ENCODE measurements at places on chromosomes 7 and 10. TPM values are rescaled to one million over a fixed set of nuclear protein-coding genes. Genes with fewer than 3 reads are reported as not detected.

- no peaks in the 10 kb centered on the region for H3K4me1 ChIP-seq
- DNase-seq, result no peak
- H3K4me3 ChIP-seq, result no peak overlapping the region
- H3K36me3 ChIP-seq, result no peaks in the 10 kb centered on the region
Observed at GRCh38 chr7:107446531-107446930, 23.3 kb upstream of the GPR22 start.

DNA sequence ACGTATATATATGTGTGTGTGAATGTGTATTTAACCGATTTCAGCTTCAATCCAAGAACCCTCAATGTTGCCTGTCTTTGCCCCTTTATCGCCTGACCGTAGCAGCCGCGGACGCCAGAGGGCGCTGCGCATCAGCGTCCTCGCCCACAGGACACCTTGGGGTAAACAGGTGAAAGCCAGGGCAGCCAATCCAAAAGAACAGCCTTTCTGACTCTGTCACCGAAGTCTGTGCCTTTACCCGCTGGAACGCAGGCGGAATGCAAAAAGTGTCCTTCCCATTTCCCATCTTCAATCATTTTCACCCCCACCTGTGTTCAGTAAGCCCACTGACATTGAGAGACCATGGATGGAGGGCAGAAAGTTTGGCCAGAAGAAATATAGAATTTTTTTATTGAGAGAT is 3.6 kb downstream of the NXPH1 start:
- peaks cover 9% of the 10 kb centered on the region for H3K4me1 ChIP-seq
- DNase-seq, result peak; percentile 24
- no peak overlapping the region for H3K4me3 ChIP-seq

GRCh38 chr7:36232971-36233550 is 80.0 kb downstream of the EEPD1 start:
- H3K27me3 ChIP-seq, result no peaks in the 10 kb centered on the region
- H3K4me3 ChIP-seq, result no peak overlapping the region
- H3K4me1 ChIP-seq, result no peaks in the 10 kb centered on the region
- no peak for DNase-seq

DNA sequence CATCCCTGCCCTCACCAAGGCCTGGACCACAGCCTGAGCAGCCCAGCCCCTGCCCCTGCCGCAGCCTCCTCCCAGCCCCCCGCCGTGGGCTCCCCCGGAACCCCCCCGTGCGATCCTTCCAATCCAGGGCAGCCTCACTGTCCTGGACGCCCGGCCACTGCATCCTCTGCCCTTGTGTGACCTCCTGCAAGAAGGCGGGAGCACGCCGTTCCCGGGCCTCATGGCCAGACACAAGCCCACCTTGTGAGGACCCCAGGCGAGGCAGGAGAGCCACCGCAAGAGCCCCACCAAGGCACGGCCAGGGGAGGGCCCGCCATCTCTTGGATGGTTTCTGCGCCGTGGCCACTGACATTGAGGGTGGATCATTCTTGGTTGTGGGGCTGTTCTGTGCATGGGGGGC is 7.8 kb upstream of the LFNG start:
- no peaks in the 10 kb centered on the region for H3K36me3 ChIP-seq
- no peak overlapping the region for H3K4me3 ChIP-seq
- H3K27ac ChIP-seq, result peak overlapping the region; percentile 73

DNA sequence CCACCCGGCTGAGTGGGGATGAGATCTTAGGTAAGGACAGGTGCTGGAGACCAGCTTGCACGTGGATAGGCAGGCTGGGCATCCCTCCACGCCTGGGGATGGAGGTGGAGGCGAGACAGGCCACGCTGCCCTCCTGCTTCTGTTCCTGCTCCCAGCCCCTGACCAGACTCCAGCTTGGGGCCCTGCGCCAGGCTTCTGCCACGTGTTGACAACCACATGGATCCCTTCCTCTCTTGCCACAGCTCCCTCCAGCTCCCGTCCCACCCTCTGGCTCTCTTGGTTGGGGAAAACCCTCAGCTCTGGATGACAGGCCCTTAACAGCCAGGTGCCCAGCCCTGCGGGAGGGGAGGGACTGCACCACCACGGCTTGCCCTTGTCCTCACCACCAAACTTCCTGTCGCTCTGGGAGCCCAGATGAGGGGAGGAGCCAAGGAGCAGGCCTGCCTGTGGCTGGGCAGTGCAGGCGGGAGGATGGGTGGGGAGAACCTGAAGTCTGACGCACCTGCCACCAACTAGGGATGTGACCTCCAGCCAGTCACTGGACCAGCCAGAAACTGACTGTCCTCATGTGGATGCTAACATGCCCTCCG is 36.0 kb downstream of the KCNH2 start:
- H3K27ac ChIP-seq, result no peak overlapping the region
- H3K4me1 ChIP-seq, result peaks cover 43% of the 10 kb centered on the region
- H3K36me3 ChIP-seq, result no peaks in the 10 kb centered on the region

DNA sequence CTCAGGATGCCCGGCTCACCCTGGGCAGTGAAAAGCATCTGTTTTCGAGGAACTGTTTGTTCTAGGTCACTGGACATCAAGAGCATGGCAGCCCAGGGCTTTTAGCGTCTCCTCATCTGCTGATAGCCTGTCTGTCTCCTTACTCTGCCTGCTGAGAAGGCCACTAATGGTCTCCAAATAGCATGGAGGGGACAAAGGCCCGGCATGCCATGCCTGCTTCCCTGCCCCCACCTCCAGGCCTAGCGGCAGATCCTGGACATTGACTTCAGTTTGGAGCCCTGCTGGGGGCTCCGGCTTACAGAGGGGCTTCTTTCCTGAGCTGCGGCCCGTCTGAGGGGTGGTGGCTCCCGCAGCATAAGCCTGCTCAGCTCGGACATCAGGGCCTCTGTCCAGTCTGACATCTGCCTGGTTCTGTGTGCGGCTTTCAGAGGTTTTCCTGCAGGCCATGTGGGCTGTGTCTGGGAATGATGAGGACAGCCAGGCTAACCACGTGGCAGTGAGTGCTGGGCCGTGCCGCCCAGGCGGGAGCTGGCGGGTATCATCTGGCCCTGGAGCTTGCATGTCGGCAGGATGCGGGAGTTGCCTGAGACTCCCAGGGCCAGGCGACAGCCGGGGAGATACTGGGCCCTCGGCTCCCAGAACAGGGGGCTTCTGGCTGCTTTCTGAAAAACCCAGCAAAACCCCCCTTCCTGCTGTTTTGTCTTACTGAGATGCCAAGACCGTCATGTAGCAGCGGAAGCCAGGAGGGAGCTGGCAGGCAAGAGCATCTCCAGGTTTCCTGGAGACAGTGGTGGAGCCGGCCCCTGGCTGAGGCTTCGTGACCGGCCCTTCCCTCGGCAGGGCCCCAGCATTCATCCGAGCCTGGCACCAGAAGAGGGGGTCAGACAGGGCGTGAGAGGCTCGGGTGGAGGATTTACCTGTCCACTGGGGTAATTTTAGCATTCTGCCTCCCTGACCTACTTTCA is 9.2 kb downstream of the PFKFB3 start:
- no peak for DNase-seq
- H3K27me3 ChIP-seq, result no peaks in the 10 kb centered on the region
- no peak overlapping the region for H3K27ac ChIP-seq
- H3K4me1 ChIP-seq, result peaks cover 4% of the 10 kb centered on the region
- H3K4me3 ChIP-seq, result no peak overlapping the region
- peaks cover 27% of the 10 kb centered on the region for H3K36me3 ChIP-seq

DNA sequence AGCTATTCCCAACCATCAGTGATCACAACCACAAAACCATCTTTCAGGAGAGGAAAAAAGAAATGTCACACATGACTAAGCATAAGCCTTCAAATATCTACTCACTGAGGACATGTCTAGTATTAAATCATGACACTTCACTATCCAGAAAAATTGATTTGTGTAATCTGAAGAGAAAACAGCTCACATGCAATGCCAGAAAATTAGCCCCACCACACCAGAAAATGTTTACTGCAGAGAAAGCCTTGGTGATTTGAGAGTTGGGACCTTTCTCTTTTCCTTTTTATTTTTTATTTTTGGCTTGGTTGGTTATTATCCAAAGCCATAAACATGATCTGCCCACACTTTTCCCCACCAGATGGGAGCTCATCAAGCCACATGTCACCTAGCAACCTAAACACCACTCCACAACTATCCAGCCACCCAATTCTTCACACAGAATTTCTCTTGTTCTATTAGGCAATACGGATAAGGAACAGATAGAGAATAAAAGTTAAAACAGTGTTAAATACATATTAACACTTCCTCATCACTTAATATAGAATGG is 3.1 kb downstream of the PARD3 start:
- H3K27ac ChIP-seq, result no peak overlapping the region
- peaks cover 11% of the 10 kb centered on the region for H3K27me3 ChIP-seq
- no peak overlapping the region for H3K4me3 ChIP-seq
- peaks cover 7% of the 10 kb centered on the region for H3K4me1 ChIP-seq
- no peak for DNase-seq

DNA sequence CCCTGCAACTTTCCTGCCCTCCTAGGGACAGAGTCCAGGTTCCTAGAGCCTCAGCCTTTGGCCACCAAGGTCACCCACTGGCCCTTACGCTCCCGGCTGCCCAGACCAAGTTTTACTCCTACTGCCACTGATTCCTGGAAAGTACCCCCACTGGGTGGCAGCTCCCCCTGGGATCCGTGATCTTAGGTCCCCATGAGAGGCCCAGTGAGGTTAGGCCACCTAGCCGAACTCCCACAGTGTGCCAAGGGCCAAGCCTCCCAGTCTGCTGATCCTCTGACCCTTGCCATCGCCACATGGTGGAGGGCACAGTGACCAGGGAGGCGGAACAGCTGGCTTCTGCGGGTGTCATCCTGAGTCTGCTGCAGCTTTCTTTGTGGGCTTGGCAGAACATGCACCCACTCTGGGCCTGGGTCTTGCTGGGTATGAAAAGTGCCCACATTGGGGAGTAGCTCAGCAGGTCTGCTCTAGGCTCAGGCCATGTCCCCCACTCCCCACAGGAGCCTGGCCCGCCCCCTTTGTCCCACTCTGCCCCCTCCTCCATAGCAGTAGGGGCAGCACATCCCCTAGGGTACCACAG is 40.5 kb upstream of the PPIF start:
- H3K27ac ChIP-seq, result no peak overlapping the region
- peaks cover 20% of the 10 kb centered on the region for H3K36me3 ChIP-seq
- H3K4me1 ChIP-seq, result no peaks in the 10 kb centered on the region
- H3K27me3 ChIP-seq, result no peaks in the 10 kb centered on the region
- H3K4me3 ChIP-seq, result no peak overlapping the region

DNA sequence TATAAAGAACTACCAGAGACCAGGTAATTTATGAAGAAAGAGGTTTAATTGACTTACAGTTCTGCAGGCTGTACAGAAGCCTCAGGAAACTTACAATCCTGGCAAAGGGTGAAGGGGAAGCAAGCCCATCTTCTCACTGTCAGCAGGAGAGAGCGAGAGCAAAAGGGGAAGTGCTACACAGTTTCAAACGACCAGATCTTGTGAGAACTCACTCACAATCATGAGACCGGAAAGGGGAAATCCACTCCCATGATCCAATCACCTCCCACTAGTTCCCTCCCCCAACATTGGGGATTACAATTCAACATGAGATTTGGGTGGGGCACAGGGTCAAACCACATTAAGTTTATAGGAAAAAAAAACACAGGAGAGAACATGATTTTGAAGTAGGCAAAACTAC is 222.1 kb upstream of the SHH start:
- no peak overlapping the region for H3K4me3 ChIP-seq
- H3K4me1 ChIP-seq, result no peaks in the 10 kb centered on the region
- no peak overlapping the region for H3K27ac ChIP-seq
- H3K27me3 ChIP-seq, result no peaks in the 10 kb centered on the region
- no peaks in the 10 kb centered on the region for H3K36me3 ChIP-seq

- H3K4me1 ChIP-seq, result no peaks in the 10 kb centered on the region
- no peak for DNase-seq
- H3K27ac ChIP-seq, result no peak overlapping the region
- no peaks in the 10 kb centered on the region for H3K27me3 ChIP-seq
- H3K36me3 ChIP-seq, result no peaks in the 10 kb centered on the region
- no peak overlapping the region for H3K4me3 ChIP-seq
Observed at GRCh38 chr10:18681366-18681765, 22.1 kb downstream of the ARL5B start.

GRCh38 chr10:88262591-88263234 is 320.4 kb downstream of the RNLS start:
- no peak overlapping the region for H3K27ac ChIP-seq
- no peaks in the 10 kb centered on the region for H3K27me3 ChIP-seq
- no peak for DNase-seq
- H3K36me3 ChIP-seq, result no peaks in the 10 kb centered on the region

DNA sequence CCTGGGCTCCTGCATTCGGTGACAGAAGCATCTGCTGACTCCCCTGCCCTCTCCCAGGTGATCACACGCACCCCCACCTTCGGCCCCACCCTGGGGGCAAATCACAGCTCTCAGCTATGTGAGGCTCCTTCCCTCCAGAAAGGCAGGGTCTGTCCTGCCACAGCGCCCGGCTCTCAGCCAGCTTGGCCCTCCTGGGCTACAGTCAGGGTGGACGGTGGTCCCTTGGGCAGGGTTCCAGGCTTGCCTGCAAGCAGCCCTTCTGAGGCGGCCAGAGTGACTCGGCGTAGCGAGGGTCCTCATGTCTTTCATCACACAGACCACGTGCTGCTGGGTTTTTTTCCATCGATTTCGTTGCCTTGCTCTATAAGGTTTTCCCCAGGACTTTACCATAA is 53.6 kb upstream of the EBF3 start:
- no peaks in the 10 kb centered on the region for H3K36me3 ChIP-seq
- H3K27me3 ChIP-seq, result no peaks in the 10 kb centered on the region
- no peak for DNase-seq
- no peak overlapping the region for H3K4me3 ChIP-seq

- no peaks in the 10 kb centered on the region for H3K36me3 ChIP-seq
- no peak overlapping the region for H3K4me3 ChIP-seq
- H3K27ac ChIP-seq, result no peak overlapping the region
- no peak for DNase-seq
Observed at GRCh38 chr7:132557489-132558044, 18.7 kb downstream of the PLXNA4 start.

GRCh38 chr7:71308096-71308495 is 176.2 kb downstream of the GALNT17 start:
- no peak overlapping the region for H3K4me3 ChIP-seq
- H3K4me1 ChIP-seq, result no peaks in the 10 kb centered on the region
- H3K27ac ChIP-seq, result no peak overlapping the region
- H3K36me3 ChIP-seq, result no peaks in the 10 kb centered on the region
- DNase-seq, result no peak
- no peaks in the 10 kb centered on the region for H3K27me3 ChIP-seq

GRCh38 chr7:47314728-47315607 is 266.9 kb downstream of the TNS3 start:
- no peaks in the 10 kb centered on the region for H3K36me3 ChIP-seq
- no peak overlapping the region for H3K4me3 ChIP-seq
- no peak overlapping the region for H3K27ac ChIP-seq
- DNase-seq, result no peak

Gene SPDYE8
- 0.10 TPM for polyA plus RNA-seq

Gene SLC39A12
- polyA plus RNA-seq, result not detected

Gene TSPAN15
- 15.9 TPM for polyA plus RNA-seq

Gene LEP
- polyA plus RNA-seq, result not detected

Gene AMZ1
- not detected for polyA plus RNA-seq

Gene DEPP1
- not detected for polyA plus RNA-seq

Gene BICC1
- polyA plus RNA-seq, result not detected

Gene KCNMA1
- 0.26 TPM for polyA plus RNA-seq

Gene IQUB
- not detected for polyA plus RNA-seq
